ENCODE measurements at places on chromosomes 7 and 10.

- DNase-seq: peak; percentile 63
Observed at GRCh38 chr7:2109936-2110609, 122.7 kb downstream of the MAD1L1 start.

DNA sequence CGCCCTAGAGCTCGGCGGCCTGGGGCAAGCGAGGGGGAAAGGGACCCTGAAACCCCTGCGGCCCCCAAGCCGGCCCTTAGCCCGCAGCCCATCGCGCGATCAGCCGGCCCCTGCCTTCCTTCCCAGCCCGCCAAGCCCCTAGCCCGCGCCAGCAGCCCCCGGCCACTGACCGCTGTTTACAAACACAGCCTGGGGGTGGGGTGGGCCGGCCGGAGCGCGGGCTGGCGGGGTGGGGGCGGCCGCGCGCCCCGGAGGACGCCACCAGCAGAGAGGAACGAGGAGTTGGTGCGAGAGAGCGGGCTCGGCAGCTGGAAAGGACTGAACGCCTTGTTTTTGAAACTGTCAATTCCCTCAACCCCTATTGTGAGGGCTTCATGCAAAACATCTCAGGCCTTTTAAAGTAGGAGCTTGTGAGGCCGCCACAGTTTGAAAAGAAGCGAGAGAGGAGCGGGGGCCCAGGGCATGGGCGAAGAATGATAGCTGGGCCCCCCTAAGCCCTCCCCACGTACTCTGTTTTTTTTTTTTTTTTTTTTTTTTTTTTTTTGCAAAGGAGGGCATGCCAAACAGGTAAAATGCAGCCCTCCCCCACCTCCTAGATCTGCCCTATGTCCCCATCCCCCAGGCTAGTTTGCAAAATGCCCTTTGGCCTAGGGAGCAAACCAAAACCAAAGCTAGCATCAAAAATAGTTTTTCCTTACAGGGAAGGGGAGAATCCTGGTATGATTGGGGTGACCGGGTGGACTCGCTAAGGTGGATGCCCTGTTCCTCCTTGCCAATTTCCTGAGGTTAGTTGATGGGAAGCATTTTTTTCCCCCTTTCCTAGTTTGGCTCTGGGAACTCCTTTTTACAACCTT lies 15.0 kb downstream of the SKIDA1 start:
- no peak for DNase-seq

GRCh38 chr10:129213256-129213655 lies 253.8 kb upstream of the MGMT start:
- DNase-seq: no peak

GRCh38 chr7:151448261-151449252 lies 8.6 kb upstream of the CRYGN start:
- DNase-seq: peak; percentile 78

DNA sequence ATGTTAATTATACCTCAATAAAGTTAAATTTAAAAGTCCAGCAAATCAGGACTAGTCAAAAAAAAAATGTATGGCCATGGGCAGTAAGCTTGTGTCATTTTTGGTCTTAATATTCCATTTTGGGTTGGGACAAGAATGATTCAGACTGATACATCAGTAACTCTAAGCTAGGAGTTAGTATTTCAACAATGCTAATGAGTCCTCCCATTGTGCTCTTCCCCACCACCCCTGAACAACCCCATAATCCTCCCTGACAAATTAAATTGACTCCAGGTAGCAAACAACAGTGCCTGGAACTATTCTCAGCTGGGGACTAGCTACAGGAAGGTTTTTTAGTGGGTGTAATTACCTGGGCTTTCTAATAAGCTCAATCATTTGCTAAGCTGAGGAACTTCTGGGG lies 30.7 kb upstream of the KCNIP2 start:
- no peak for DNase-seq

DNA sequence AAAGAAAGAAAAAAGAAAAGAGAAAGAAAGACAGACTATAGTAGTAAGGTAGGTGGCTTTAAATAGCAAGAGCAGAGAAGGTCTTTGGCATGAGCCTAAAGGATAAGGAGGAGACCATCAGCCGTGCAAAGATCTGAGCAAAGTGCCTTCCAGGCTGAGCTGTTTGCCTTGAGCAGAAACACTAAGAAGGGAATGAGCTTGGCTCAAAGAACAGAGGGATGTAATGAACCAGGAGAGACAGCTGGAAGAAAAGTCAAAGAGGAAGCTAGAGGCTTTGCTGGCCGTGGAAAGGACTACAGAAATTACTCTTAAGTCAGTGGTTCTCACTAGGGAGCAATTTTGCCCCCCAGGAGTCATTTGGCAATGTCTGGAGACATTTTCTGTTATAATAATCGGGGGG lies 228.6 kb downstream of the FGFR2 start:
- no peak for DNase-seq

DNA sequence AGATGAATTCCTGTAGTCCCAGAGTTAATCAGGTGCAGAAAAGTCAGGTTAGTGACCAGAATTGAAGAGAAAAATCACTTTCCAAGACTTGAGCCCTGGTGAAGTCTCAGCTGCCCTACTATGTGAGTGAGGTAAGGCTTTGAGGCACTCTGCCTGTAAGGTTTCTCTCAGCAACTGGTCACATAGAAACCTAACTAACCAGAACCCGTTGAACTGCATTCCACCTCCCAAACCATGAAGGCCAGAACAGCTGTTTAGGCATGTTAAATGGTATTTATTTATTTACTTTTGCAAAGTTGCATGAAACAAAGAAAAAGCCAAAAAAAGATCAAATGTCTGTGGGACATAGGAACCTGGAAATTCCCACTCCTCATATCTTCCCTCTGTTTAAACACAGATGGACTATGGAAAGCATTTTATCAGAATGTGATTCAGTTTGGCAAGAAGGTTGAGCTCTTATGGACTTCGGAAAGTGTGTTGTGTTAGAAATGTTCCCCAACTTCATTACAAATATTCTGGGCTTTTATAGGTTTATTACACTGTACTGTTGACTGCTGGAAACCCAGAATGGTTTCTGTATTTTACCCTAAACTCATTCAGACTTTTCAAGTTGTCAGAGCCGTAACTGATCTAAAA lies 12.8 kb upstream of the GPR85 start:
- no peak for DNase-seq

DNA sequence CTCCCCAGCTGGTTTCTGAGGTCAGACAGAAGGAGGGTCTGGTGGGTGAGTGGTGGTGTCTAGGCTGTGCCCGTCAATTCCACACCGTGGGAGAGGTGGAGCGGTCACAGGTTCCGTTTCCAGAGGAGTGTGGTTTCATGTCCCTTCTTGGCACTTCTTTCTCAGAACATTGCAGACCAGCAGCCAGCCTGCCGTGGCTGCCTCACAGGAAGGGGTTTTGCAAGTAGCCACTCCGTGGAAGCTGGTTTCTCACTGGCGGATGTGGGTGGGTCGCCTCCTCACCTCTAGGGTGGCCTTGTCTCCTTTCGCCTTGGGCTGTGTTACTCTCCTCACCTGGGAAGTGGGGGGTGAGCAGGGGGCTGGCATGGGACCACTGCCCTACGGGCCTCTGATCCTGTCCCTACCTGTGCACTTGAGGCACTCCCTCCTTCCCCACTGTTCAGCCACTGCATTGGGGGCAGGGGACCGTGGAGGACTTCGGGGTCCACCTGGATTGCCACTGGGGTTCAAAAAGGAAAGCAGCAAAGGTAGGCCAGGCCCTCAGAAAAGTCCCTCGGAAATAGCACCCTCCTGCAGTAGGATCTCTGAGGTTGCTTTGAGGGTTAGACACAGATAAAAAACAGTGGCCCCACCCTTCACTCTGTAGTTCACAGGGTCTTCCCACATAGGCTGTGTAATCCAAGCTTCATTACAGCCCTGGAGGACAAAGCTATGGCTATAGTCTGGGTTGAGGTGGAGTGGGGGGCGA lies 33.9 kb downstream of the TSPAN14 start:
- no peak for DNase-seq

GRCh38 chr10:74988832-74989561 lies 122.5 kb upstream of the SAMD8 start:
- no peak for DNase-seq

DNA sequence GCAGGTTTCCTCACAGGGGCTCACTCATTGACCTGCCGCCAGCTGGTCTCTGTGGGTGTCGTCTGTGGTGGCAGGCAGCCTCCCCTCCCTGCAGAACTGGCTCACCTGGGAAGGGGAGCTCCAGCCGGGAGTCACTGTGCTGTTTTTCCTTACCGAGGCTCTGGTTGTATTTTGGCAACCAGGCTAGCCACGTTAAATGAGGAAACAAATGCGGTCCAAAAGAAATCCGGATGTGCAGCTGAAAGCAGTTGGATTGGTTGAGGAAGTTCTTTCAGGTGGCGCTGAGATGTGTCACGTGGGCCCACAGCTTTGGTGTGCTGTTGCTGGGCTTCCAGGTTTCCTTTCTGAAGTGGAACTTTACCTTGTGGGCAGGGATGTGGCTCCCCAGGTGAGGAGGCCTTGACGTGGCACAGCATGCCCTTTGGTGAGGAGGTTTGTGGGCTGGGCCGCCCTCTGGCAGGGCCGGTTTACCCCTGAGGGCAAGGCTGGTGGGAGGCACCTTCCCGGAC lies 14.2 kb downstream of the MTURN start:
- no peak for DNase-seq

DNA sequence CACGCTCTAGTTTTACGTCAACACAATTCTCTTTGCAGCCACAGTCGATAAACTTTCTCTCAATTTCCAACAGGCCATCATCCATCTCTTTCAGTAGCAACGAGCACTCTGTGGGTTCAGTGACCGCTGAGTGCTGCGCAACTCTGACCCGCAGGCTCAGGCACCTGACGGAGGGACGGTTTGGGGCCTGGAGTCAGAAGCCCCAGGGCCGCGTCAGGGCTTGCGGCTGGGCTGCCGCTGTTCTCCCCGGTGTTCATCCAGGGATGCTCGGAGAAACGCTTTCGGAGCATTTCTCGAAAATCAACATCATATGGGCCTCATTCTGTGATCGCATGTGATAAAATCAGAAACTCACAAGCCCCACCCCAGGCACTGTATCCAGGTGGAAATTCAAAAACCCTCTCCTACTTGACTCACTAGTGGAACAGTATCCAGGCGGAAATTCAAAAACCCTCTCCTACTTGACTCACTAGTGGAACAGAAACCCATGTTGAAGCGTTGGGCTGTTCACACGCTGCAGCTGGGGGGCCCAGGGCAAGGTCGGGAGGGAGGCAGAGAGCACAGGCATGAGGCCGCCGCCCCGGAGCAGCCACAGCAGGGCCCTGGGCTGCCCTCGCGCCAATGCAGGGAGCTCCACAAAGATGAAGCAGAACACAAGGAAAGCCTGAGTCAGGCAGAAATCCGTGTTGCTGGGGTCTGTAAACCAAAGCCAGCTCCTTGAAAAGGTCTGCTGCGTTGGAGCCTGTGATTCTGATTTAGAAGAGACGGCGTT lies 73.3 kb upstream of the NKX6-2 start:
- no peak for DNase-seq

DNA sequence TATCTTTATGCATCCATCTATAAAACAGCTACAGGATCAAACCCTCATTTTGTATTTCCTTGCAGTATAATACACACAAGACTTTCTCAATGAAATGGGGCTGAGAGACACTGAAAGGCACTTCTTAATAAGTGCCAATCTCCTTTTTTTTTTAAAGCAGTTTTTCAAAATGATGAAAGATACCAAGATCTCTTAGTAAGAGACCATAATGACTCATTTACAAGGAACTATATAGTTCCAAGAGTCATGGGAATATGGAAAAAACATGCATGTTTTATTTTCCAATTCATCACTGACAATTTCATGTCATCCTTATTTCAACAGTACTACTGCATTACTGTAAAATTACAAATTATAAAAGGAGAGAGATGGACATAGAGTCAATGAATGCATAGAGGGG lies 973.7 kb downstream of the GATA3 start:
- DNase-seq: no peak

DNA sequence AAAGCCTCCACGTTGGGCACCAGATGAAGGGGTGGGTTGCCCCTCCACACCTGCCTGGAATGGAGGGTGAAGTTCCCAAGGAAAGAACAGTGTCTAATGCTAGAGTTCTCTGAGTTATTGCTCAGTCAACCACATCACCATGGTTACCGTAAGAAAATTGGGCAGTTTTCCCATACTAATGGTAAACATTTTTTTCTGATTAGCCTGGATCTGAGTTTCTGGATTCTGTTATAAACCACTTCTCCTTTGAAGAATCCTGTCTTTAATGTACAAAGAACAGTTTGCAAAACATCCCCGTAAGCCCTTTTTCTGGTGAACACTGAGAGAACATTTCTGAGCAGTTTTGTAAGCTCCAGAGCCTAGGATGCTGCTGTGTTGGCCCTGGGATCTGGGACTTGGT lies 45.5 kb downstream of the ABCC2 start:
- DNase-seq: no peak

All from GM12892 (cell line).